Right ventricle myocardium superior (tissue), 1 donor: ENCODE measurements at places on chromosomes 2 and 18.

- DNase-seq = no peak
These were observed 174.4 kb downstream of the ICOS start for GRCh38 chr2:204110751-204111516.

DNA sequence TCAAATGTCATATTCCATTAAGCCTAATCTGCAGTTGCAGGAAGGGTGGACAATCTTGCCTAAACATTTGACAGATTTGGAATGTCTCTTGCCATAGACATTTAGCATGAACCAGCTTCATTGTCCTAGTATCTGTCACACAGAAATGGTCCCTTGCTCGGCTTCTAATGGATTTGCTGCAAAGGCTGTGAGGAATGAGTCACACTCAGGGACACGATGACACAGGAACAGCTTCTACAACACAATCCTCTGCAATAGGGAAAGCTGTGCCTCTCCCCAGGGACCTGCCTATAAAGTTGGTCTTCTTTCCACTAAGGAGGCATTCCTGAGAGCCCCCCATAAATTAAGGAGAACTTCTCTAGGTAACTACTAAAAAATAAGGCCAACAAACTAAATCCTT, 155.1 kb upstream of the L3MBTL4 start:
- DNase-seq = no peak

GRCh38 chr2:128642316-128642715, 323.6 kb upstream of the HS6ST1 start:
- DNase-seq = no peak

- DNase-seq = no peak
These were observed 4.6 kb downstream of the PPP1R7 start for GRCh38 chr2:241154915-241155314.

DNA sequence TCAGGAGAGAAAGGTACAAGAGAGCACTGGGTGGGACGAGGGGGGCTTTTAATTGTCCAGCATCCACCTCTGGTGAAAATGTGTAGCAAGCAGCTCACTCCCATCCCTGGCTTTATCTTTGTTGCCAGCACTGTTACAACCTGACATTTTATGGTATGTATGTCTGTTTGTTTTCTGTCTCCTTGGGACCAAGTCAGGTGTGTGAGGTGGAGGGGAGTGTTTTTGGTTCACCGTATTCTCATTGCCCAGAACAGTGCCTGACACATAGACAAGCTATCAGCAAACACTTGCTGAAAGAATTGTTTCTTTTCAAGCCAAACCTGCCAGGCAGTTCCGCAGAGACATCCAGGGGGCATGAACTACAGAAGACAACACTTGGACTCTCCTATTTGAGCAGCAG, 24.7 kb downstream of the TGFA start:
- no peak for DNase-seq

GRCh38 chr2:136393514-136393913, 275.6 kb upstream of the CXCR4 start:
- no peak for DNase-seq

GRCh38 chr2:108219688-108220087, 20.1 kb upstream of the SULT1C3 start:
- DNase-seq = no peak

DNA sequence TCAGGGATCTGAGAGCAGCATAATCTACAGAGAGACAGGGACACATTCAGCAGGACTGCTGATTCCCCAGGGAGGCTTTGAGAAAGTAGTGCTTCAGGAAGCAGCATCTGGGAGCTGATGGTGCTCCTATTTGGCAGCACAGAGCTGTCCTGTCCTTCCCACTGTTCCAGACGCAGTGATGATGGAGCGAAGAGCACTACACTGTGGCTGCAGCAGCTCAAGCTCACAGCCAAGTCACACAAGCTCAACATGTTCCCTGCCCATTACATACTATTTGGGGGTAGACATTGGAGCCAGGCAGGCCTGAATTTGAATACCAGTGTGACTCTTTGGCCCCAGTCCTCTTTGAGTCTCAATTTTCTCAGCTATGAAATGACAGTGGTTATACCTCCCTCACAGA, 15.2 kb upstream of the GALM start:
- no peak for DNase-seq

DNA sequence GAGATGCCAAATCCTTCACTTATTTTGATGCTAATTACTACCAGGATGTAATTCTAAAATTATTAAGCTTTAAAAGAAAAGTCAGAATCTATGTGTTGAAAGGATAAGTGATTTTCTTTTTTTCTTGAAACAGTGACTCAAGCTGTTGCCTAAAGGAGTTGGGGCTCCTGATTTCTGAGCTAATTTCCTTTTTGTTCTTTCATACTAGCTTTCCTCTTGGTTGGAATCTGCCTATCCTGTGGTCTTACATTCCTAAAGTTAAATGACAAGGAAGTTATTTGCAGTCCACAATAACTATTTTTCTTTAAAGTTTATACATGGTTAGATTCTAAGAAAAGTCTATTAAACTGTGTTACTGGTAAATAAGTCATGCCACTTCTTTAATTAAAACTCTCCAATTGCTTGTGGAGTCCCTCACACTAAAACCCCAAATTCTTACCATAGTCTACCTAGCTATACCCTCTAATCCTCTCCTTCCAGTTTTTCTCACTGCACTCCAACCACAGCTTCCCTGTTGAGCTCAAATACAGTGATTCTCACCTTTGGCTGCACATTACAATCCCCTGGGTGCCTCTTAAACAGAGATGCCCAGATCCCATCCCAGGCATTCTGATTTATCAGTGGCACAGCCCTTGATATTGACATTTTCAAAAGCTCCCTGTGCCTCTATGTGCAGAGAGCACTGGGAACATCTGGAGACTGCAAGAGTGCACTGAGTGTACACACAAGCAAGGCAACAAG, 63.3 kb upstream of the EFEMP1 start:
- no peak for DNase-seq

- DNase-seq = no peak
These were observed 45.6 kb downstream of the ONECUT2 start for GRCh38 chr18:57480733-57481132.

DNA sequence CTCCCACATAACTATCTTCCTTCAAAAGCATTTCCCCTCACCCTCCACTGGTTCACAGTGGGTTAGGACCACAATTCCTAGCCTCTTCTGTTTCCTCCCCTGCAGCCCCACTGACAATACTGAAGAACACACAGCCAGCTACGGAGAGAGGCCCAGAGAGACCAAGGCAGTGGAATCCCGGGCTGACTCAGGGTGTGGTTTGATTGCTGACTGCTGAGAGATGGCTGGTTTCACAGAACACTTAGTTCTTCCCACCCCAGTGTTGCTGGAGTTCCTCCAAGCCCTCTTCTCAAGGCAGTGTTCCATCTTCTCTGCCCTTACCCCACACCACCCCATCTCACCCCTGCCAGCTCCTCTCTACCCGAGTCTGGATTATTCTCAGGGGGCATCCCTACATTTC, 43.3 kb upstream of the ZFP36L2 start:
- DNase-seq = peak; percentile 87

- no peak for DNase-seq
These were observed 13.8 kb downstream of the EHD3 start for GRCh38 chr2:31247711-31248110.

DNA sequence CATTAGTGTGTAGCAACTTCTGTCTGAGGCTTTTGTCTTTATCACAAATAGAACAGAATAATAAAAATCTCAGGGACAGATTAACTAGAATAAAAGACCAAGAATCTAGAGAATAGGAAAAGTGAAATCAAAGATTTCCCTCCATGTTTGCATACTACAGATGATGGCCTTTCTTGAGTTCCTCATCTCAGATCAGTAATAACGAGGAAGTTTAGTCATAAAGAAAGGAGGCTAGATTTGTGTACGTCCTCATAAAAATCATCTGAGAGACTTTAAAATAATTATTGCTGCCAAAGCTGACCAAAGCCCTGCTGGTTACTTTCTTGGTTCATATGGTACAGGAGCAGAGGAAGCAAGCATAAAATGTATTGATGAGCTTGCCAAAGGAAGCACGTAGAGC, 117.3 kb downstream of the MIB1 start:
- no peak for DNase-seq

DNA sequence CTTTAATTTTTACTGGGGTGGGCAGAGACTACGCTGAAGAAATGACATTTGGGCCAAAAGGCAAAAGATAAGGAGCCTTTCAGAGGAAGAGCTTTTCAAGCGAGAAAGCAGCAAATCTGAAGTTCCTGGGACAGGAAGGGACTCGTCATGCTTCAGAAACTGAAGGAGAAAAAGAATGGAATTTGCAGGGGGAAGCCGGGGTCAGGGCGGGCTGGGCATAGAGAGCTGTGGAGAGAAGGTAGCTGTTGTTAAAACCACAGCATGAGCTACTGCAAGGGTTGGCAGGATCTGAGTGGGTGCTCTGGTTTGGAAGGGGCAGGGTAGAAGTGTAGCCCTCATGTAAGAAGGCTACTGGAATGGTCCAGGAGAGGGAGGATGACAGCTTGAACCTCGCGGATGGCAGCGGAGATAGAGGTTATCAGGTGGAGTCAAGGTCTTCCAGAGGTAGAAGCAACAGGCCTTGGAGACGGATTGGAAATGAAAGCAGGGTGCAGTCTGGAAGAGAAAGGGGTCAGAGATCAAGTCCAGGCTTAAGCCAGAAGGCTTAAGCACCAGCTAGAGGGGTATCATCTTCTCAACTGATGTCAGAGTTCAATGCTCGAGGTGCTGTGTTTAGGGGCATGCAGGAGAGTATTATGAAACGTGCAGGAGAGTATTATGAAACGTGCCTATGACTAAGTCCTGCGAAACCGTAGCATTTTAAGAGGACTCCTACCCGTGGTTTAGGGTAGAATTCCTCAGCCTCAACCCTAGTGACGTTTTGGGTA, 18.9 kb downstream of the ATP8B1 start:
- no peak for DNase-seq

- no peak for DNase-seq
These were observed 24.5 kb downstream of the RTTN start for GRCh38 chr18:70181015-70181414.

GRCh38 chr18:54140641-54141040, 83.8 kb downstream of the MBD2 start:
- no peak for DNase-seq

- DNase-seq = no peak
These were observed 1516.1 kb downstream of the RPIA start for GRCh38 chr2:90207454-90208058.

DNA sequence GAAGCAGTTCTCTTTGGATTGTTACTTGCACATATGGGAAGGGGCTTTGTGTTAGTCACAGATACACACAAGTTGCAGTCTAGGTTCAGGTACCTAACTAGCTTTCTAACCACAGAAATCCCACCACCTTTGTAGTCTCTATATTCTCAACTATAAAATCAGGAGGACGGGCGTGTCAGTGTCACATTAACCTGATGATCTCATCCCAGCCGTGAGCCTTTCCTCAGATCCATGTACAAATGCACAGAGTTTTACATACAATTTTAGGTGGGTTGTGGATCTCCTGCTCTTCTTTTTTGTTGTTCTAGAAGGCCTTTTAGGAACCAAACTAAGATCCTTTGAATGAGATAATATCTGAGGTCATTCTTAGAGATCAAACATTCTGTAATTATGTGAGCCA, 94.0 kb downstream of the ZNF532 start:
- no peak for DNase-seq

DNA sequence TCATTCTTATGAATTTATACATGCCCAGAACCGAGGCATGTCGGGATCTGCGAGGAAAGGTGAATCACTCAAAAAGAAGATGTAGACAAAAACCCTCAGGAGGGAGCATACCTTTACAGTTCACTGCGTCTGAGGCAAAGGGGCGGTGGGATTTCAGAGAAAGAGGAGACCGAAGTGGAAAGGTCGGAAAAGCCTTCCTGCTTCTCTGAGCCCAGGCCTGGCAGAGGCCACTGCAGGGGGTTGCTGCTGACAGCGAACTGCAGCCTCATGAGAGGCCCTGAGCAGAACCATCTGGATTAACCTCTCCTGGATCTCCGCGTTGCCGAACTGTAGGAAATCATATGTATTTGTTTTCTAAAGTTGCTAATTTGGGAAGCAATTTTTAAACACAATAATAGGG, 713.1 kb upstream of the SOX11 start:
- no peak for DNase-seq

GRCh38 chr2:239947729-239948045, 77.5 kb downstream of the NDUFA10 start:
- peak; percentile 30 for DNase-seq

DNA sequence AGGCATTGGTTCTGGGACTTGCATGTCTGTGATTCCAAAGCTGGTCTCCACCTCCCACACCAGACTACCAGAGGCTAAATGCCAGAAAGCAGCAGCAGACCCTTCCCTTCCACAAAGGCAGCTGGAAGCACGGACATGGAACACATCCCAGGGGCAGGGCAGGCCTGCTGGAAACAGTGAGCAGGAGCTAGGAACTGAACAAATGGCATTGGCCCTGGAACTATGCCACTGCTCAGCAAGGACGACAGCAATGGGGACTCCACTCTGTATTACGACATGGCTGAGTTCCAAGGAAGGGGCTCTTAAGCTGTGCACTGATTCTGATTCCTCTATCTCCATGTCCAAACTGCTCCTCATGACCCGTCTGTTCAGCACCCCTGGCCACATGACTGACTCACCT, 77.8 kb upstream of the TFCP2L1 start:
- no peak for DNase-seq

DNA sequence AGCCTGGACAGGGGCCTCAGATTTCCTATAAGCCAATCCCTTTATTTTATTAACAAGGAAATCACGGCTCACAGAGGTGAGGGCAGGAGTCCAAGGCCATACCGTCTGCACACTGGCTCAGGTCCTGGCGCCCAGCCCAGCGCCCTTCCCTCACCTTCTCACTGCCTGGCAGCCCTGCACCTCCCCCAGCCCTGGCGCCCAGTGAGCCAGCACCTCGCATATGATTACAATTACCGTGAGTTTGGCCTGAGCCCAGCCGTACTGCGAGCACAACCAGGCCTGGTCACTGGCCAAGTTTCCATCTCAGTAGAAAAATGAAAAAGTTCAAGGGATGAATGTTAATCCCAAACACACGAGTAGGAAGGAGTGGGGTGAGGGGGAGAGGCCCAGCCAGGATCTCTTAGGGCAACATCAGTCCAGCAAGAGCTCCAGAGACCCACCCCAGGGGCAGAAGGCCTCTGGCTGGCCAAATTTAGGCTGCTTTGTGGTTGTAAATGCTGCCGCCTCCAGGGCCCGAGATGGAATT, 68.4 kb downstream of the MCFD2 start:
- peak; percentile 95 for DNase-seq

- DNase-seq = no peak
These were observed 603.5 kb downstream of the SOCS6 start for GRCh38 chr18:70892381-70892780.

DNA sequence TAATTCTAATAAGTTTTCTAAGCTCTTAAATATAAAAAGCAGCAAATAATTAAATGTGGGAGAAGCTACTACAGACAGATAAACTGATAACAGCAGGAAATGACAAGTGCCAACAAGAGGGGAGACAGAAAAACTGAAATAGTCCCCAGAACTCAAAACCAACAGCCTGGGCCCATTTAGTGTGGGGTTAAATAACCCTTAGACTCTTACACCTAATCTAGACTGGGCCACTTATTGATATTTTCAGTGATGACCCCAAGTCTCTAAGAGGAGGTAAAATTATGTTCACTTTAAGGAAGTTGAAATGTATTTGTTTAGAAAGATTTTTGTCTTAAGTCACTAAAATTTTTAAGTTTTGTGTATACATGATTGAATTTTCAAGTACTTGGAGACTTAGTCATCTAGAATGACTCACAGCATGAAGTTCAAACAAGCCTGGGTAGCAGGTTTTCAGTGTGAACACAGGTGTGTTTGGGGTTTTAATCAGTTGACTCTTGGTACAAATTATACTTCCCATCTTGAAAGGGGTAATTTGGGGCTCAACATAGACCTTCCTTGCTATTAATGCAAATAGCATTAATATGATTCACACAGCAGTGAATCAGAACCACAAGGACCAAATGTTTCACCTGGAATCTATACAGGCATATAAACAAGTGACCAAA, 54.9 kb upstream of the MYO3B start:
- no peak for DNase-seq

GRCh38 chr18:67919316-67919715, 402.8 kb upstream of the DSEL start:
- no peak for DNase-seq
